Effector memory CD8-positive, alpha-beta T cell (primary cell): ENCODE measurements at places on chromosomes 6 and 20.
A peak's percentile ranks its signal among the peaks of the same experiment; 100 is the strongest.

- peak; percentile 9 for DNase-seq
- peaks cover 43% of the 10 kb centered on the region for H3K36me3 ChIP-seq
- peak overlapping the region; percentile 79 for H3K27ac ChIP-seq
- no peaks in the 10 kb centered on the region for H3K27me3 ChIP-seq
- H3K4me1 ChIP-seq, result peaks cover 17% of the 10 kb centered on the region
These were observed 38.1 kb downstream of the BICRAL start for GRCh38 chr6:42819803-42820511.

GRCh38 chr20:49762940-49763766 lies 49.5 kb upstream of the B4GALT5 start:
- no peaks in the 10 kb centered on the region for H3K36me3 ChIP-seq
- peaks cover 7% of the 10 kb centered on the region for H3K4me1 ChIP-seq
- DNase-seq, result no peak
- peaks cover 8% of the 10 kb centered on the region for H3K27me3 ChIP-seq
- H3K27ac ChIP-seq, result no peak overlapping the region
- no peak overlapping the region for H3K4me3 ChIP-seq

GRCh38 chr6:21992178-21992967 lies 304.5 kb downstream of the PRL start:
- no peak for DNase-seq
- H3K4me1 ChIP-seq, result no peaks in the 10 kb centered on the region
- H3K27ac ChIP-seq, result no peak overlapping the region
- H3K27me3 ChIP-seq, result no peaks in the 10 kb centered on the region
- H3K36me3 ChIP-seq, result no peaks in the 10 kb centered on the region
- H3K4me3 ChIP-seq, result no peak overlapping the region

DNA sequence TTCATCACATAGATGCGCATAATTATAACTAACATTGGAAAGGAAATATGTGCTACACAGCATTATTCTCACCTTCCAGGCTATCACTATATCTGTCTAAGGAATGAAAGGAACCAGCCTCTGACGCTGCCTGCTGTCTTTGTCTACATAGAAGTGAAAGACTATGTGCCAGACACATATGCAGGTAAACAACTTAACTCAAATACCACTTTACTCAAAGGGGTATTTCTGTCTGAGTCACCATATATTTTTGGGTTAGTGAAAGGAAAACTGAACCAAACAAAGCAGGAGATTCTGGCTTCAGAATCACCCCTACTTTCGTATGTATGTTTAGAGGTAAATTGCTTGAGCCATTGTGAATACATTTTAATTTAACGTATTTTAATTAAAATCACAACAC lies 328.6 kb upstream of the PLCB4 start:
- H3K27ac ChIP-seq, result no peak overlapping the region
- H3K27me3 ChIP-seq, result no peaks in the 10 kb centered on the region
- peaks cover 5% of the 10 kb centered on the region for H3K36me3 ChIP-seq
- no peak for DNase-seq
- peaks cover 2% of the 10 kb centered on the region for H3K4me1 ChIP-seq
- no peak overlapping the region for H3K4me3 ChIP-seq

GRCh38 chr20:1225783-1226654 lies at the start of gene RAD21L1:
TSS of gene RAD21L1 (plus strand) at chr20:1226044. CDS start at chr20:1228454, 2,410 bp downstream.
- H3K4me1 ChIP-seq, result peaks cover 6% of the 10 kb centered on the region
- H3K36me3 ChIP-seq, result peaks cover 3% of the 10 kb centered on the region
- no peak within 1 kb of the TSS for H3K27ac ChIP-seq
- peak; percentile 57 for DNase-seq
- peak within 1 kb of the TSS; percentile 79 for H3K4me3 ChIP-seq

GRCh38 chr6:75023634-75024033 lies 182.2 kb downstream of the COL12A1 start:
- no peak for DNase-seq
- no peaks in the 10 kb centered on the region for H3K27me3 ChIP-seq
- no peak overlapping the region for H3K27ac ChIP-seq

GRCh38 chr6:11773013-11773412 lies 5.6 kb downstream of the ADTRP start:
- H3K27ac ChIP-seq, result no peak overlapping the region
- no peaks in the 10 kb centered on the region for H3K4me1 ChIP-seq
- H3K27me3 ChIP-seq, result peaks cover 41% of the 10 kb centered on the region
- H3K4me3 ChIP-seq, result no peak overlapping the region
- DNase-seq, result no peak
- no peaks in the 10 kb centered on the region for H3K36me3 ChIP-seq

GRCh38 chr6:39207416-39208222 lies 21.7 kb downstream of the KCNK5 start:
- no peaks in the 10 kb centered on the region for H3K27me3 ChIP-seq
- no peak overlapping the region for H3K27ac ChIP-seq
- peaks cover 10% of the 10 kb centered on the region for H3K4me1 ChIP-seq
- DNase-seq, result no peak

DNA sequence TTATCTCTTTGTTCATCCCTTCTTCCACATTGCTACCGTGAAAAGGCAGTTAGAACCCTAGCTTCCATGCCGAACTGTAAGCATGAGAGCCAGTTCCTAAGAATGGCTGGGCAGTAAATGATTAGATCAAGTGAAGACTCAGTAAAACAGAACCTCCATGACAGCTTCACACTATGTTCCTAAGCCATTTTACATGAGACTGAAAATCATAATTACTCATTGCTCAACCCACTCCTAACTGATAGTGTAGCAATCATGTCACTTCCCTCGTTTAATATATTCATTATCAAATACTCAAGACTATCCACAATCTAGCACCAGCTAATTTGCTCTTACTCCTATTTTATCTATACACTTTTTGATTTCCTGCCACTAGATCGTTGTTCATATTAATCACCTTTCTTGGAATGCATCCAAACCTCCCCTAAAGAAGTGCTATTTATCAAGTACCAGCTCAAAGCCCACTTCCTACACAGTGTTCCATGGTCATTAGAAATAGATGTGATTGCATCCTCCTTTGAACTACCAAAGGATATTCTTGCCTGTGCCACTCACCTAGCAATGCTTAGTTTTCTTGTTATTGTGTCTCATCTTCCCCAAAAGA lies 6.0 kb downstream of the TMEM30A start:
- H3K4me3 ChIP-seq, result no peak overlapping the region
- H3K27me3 ChIP-seq, result no peaks in the 10 kb centered on the region
- no peak for DNase-seq
- peaks cover 61% of the 10 kb centered on the region for H3K4me1 ChIP-seq

DNA sequence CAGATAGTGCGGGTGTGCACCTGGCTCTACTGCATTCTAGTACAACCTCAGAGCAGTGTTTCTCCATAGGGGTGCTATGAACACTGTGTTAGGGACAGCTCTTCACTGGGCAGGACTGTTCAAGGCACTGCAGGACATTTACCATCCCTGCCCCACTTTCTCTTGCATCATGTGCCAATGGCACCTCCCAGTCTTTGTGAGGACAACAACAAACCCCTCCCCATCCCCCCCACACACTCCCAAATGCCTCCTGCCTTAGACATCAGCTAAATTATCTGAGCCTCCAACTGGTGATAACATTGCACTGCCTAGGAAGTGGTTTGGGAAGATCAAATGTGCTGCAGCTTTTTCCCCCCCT lies 98.9 kb downstream of the FYN start:
- H3K4me1 ChIP-seq, result peaks cover 87% of the 10 kb centered on the region
- peaks cover 34% of the 10 kb centered on the region for H3K36me3 ChIP-seq
- no peaks in the 10 kb centered on the region for H3K27me3 ChIP-seq
- H3K27ac ChIP-seq, result peak overlapping the region; percentile 87

- no peaks in the 10 kb centered on the region for H3K27me3 ChIP-seq
- peaks cover 3% of the 10 kb centered on the region for H3K36me3 ChIP-seq
- no peak overlapping the region for H3K4me3 ChIP-seq
- H3K4me1 ChIP-seq, result no peaks in the 10 kb centered on the region
- H3K27ac ChIP-seq, result no peak overlapping the region
- DNase-seq, result no peak
These were observed 76.8 kb downstream of the BMP5 start for GRCh38 chr6:55798571-55798970.

DNA sequence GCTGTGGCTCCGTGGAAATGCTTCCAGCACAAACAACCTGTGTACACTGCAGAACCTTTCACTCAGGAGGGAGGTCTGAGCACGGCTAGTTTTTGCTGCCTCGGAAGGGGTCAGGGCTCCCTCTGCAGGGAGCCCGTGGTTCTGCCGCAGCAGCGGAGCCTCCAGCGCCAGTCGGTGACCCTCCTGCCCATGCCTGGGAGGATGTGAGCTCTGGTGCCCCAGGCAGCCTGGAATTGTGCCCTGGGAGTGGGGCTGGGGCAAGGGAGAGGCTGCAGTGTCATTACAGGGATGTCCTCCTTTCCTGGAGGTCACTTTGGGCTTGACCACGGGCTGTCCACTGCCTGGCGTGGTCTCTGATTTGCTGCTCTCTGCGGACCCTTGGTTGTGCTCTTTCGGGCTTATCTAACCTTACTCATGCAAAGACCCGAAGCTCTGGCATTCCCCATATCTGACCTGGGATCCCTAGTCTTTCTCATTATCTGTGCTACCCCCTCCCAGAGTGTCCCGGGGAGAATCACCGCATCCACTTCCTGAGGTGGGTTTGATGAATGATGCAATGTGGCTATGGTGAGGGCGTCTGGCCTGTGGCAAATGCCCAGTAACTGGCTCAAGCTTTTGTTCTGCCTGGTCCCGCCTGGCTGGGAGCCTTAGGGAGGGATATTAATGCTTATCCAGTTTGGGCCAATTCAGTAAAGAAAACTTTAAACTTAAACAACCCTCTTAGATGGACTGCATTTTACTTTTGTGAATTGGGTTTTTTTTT lies 59.6 kb upstream of the TAGAP start:
- H3K27me3 ChIP-seq, result no peaks in the 10 kb centered on the region
- peak overlapping the region; percentile 84 for H3K27ac ChIP-seq
- DNase-seq, result peak; percentile 68
- H3K36me3 ChIP-seq, result peaks cover 34% of the 10 kb centered on the region
- peak overlapping the region; percentile 64 for H3K4me3 ChIP-seq

DNA sequence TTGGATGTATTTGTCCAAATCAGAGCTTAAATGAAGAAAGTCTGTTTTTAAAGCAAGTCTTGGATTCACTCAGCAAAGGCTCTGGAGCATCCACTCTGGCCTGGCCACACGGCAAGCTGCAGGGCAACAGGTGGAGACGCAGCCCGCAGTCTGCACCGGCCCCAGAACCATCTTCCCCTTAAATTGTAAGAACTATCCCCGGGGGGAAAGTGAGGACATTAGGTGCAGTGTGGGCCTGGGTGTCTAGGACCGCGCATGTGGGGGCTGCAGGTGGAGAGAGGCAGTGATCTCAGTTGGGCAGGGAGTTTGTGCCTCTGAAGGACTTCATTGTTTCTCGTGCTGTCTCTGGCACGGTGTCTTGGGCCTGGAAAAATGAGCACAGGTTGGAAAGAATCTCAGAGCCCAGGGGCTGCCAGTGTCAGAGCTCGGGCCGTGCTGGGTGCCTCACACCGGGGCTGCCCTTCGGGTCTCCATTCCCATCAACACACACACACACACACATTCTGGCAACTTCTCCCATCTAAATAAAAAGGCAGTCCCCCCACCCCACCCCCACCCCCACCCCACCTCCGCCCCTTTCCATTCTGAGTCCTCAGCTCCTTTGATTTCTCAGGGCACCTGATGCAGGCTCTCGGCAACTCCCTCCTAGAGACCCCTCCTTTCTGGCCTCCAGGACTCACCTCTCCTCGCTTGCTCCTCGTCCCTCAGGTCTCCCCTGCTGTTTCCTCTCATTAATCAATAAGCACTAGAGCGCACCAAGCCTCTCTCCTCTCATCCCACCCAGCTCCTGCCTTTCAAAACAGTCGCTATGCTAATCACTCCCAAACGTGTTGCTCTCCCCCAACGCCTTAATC lies 48.4 kb downstream of the FOXF2 start:
- no peak overlapping the region for H3K4me3 ChIP-seq
- peaks cover 1% of the 10 kb centered on the region for H3K4me1 ChIP-seq
- H3K27me3 ChIP-seq, result peaks cover 60% of the 10 kb centered on the region
- no peaks in the 10 kb centered on the region for H3K36me3 ChIP-seq
- H3K27ac ChIP-seq, result peak overlapping the region; percentile 47

DNA sequence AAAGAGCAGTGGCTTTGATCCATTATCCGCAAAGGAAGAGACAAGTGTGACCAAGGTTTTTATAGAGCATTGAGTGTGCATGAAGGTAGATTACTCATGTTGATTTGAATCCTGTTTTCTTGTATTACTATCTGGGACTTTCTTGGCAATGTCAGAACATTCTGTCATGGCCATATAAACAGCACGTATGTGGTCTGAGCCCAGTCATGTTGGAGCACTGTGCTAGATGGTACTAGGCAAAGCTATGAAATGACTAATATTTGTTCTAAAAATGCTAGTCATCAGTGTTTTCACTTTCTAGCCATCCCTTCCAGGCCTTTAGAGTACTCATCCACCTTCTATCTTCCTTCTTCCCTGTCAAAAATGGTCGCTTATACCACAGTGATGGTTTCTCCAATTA lies 278.6 kb upstream of the FLRT3 start:
- no peaks in the 10 kb centered on the region for H3K36me3 ChIP-seq
- DNase-seq, result no peak
- H3K27ac ChIP-seq, result no peak overlapping the region
- H3K27me3 ChIP-seq, result no peaks in the 10 kb centered on the region
- no peak overlapping the region for H3K4me3 ChIP-seq

- peaks cover 4% of the 10 kb centered on the region for H3K36me3 ChIP-seq
- no peak overlapping the region for H3K4me3 ChIP-seq
- peaks cover 31% of the 10 kb centered on the region for H3K4me1 ChIP-seq
These were observed 315.2 kb downstream of the ZFAND3 start for GRCh38 chr6:38134704-38135088.

- no peaks in the 10 kb centered on the region for H3K36me3 ChIP-seq
- no peak overlapping the region for H3K4me3 ChIP-seq
- no peaks in the 10 kb centered on the region for H3K4me1 ChIP-seq
- H3K27ac ChIP-seq, result no peak overlapping the region
These were observed 70.3 kb downstream of the PKHD1 start for GRCh38 chr6:52016915-52017748.

DNA sequence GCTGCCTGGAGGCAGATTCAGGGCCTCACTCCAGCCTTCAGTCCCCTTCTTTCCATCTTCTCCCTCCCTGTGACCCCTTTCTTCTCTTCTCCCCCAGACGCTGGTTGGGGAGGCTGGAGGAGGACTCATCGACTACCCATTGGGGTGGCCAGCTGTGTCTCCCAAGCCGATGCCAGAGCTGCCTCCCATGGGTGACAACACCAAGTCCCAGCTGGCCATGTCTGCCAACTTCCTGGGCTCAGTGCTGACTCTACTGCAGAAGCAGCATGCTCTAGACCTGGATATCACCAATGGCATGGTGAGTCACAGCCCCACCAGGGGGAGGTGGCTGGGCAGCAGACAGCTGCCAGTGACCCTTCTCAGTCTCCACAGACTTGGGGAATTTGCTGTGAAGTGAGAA lies 12.9 kb downstream of the BPIFB4 start:
- H3K4me3 ChIP-seq, result no peak overlapping the region
- H3K36me3 ChIP-seq, result no peaks in the 10 kb centered on the region
- no peak for DNase-seq
- H3K4me1 ChIP-seq, result no peaks in the 10 kb centered on the region

- peaks cover 7% of the 10 kb centered on the region for H3K27me3 ChIP-seq
- no peak overlapping the region for H3K27ac ChIP-seq
- no peak overlapping the region for H3K4me3 ChIP-seq
- H3K4me1 ChIP-seq, result no peaks in the 10 kb centered on the region
- H3K36me3 ChIP-seq, result peaks cover 3% of the 10 kb centered on the region
These were observed 114.8 kb upstream of the CDYL start for GRCh38 chr6:4661391-4661790.
